ENCODE measurements at places on chromosomes 12 and 14.

DNA sequence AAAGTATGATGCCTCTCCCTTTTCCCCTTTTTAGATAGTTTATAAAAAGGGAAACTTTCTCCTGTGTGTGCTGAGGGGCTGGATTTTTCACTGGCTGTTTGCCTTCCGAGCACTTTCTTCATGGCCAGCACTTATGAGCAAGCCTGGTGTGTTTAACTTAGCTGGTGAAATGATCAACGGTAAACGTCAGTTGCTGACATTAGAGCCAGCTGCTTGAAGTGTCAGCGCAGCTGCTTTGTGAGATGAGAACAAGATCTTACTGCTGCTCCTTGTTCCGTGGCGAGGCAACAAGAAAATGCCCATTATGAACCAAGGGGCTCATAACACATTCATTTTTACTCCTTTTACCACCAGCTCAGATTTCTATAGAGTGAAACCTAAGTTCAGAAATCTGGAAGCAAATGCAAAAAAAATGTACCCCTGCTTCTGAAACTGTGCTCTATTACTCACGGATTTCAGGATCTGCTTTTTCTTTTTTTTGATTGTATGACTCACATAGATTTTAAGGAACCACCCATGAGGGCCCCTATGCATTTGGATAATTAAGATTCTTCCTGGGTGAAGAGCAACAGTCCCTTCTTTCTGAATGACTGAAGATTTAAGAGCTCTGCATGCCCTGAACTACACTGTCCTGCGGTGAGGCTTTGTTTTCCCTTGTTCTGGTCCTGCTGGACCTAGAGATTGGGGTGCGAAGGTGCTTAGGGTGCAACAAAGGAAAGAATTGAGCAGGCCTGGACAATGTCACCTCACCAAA is 74.3 kb upstream of the CPM start:
- no peak for DNase-seq

DNA sequence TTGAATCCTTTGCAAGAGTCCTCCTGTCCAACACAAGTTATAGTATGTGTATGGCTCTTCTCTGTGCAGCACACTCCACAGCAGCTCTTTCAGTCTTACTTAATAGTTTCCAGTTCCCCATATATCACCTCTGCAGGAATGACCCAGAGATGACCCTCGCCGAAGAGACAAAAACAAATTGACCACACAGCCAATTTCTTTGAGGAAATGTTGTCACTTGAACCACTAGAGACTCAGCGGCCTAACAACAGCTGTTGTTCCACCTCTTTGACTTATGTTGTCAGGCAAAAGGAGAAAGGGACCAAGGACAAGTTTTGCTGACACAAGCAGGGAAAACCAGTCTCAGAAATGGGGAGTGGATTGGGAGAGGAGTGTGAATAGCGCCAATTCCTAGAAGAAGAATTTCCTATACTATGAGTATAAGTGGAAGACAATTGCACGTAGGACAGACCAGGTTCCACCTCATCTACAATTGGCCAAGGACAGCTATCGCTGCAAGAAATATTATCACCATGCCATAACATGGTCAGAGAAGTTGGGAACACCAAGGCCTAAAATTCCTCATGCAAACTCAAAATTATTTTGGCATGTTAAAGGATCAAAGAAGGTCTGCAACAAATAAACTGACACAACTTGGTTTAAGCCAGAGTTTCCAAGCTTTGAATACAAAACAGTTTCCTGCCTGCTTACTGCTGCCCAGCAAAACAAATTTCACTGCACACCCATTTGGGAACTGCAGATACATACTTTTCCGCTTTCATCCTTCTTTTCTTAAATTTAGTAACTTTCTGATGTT is 41.7 kb upstream of the ITPR2 start:
- DNase-seq = no peak

GRCh38 chr14:46573498-46573897 is 78.1 kb downstream of the RPL10L start:
- no peak for DNase-seq

- no peak for DNase-seq
Measured at GRCh38 chr14:89425931-89426330, 8.9 kb upstream of the FOXN3 start.

DNA sequence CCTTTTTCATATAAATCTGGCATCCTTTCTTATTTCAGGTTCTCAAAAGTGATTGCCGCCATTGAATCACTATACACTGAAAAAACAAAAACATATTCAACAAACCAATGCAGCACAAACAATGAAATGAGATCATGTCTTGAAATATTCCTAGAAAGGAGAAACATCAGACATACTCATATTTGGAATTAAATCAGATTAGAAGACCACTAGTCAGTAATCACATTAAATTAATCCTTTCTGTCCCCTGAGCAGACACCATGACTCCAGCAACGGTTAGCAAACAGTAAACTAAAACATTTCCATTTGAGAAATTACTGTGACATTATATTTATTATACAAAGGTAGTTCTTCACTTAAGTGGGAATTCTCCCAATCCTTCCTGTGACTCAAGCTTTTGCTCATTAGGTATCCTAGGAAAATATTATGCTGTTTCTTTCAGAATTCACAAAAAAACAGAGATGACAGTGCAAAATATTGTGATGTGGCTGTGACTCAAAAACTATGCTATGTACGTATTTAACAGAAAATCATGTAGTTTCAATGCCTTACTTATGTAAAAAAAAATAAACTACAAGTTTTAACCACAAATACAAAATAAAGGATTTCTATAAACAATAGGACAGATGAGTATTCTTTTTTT is 29.7 kb downstream of the CPNE8 start:
- DNase-seq = no peak

- DNase-seq = no peak
Measured at GRCh38 chr12:44647917-44648690, 228.0 kb downstream of the NELL2 start.

DNA sequence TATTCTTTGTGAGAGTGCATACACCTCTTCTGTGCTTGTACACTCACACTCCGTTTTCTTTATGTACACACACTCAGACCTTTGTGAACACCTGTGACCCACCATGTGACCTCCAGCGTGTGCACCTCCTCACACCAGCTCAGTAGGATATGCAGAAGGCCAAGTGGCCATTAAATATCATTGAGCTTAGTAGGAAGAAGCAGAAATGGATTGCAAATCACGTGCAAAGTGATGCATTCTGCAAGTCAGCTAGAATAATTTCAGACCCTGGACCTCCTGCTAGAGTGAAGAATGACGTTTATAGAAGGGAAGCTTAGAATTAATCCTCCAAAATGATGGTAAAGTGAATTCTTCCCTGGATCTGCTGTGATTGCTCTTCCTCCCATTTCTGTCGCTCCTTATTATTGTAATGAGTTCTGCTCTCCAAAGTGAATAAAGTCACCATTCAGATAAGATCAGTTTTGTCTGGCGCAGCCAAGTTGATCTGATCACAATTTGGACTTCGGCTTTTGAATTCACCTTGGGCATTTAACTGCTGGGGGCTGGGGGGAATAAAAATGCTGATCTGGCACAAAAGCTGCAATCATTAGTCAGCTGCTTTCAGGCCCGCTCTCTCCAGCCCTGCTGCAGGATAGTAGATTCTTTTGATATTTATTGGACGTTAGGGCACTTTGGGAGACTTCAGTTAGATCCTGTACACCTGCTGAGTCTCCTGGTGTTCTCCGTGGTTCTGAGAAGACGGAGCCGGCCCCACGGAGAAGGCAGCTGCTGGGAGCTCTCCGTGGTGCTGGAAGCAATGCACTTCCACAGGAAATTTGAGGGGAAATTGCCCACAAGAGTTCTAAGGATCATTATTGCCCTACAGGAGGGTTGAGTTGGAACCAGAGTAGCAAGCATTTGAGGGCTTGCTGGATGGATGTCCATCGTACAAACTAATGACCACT is 12.4 kb upstream of the NRXN3 start:
- DNase-seq = no peak

DNA sequence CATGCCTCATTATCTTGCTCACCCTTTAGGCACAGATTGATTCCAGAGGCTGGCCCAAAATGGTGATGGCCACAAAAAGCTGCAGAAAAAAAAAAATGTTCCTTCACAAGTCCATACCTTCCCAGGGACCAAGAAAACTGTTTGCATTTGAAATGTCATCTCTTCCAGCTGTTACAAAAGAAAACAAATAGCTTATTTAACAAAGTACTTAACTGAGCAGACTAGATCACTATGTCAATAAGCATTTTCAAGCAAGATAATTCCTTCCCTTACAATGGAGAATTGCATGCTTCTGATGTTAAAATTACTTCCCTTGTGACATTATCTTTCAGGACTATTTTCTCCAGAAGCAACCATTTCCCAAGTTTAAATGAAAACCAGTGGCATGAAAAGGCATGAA is 377.9 kb upstream of the KITLG start:
- no peak for DNase-seq

- no peak for DNase-seq
Measured at GRCh38 chr14:71250791-71251190, 343.5 kb downstream of the PCNX1 start.

- DNase-seq = no peak
Measured at GRCh38 chr14:92427096-92427495, 86.5 kb upstream of the RIN3 start.

- no peak for DNase-seq
Measured at GRCh38 chr14:77950371-77951063, 150.6 kb downstream of the ADCK1 start.

- no peak for DNase-seq
Measured at GRCh38 chr14:100147691-100148464, 11.6 kb downstream of the DEGS2 start.

DNA sequence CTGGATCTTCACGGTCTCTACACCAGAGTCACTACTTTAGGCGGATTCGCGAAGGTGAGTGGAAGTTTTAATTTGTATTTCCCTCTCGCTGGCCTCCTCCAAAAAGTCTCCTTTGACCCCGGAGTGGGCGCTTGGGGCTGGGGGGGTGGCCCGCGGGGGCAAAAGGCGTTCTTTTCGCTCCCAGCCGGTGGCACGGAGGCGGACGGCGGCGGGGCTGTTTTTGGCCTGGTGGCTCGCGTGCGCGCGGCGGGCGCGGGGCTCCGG is 510 bp downstream of the ARID2 start:
- peak; percentile 16 for DNase-seq

GRCh38 chr12:2291947-2292346 is 239.2 kb downstream of the CACNA1C start:
- no peak for DNase-seq

- no peak for DNase-seq
Measured at GRCh38 chr14:100955201-100955600, 51.7 kb upstream of the RTL1 start.

GRCh38 chr12:48750215-48750614 is 33.7 kb upstream of the CCNT1 start:
- DNase-seq = no peak

DNA sequence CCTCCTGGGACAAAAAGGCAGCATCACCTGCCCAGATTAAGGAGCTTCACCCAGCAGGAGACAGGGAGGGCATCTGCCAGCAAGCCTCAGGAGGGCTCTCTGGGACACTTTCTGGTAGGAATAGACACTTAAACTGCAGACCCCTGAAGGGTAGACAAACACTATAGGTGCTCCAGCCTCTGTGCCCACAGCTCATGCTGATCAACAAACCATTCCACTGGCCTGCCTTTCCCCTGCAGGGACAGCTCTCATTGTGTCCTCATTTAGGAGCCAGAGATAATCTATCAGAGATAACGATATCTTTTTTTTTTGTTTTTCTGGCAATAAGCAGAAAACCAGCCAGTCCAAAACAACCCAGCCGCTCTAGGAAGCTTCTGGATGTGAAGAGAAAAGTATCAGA is 251.8 kb upstream of the CCDC196 start:
- DNase-seq = no peak

- DNase-seq = no peak
Measured at GRCh38 chr12:72699362-72699761, 427.2 kb downstream of the TRHDE start.

GRCh38 chr12:108839890-108840230 is 17.5 kb downstream of the SSH1 start:
- DNase-seq = no peak

DNA sequence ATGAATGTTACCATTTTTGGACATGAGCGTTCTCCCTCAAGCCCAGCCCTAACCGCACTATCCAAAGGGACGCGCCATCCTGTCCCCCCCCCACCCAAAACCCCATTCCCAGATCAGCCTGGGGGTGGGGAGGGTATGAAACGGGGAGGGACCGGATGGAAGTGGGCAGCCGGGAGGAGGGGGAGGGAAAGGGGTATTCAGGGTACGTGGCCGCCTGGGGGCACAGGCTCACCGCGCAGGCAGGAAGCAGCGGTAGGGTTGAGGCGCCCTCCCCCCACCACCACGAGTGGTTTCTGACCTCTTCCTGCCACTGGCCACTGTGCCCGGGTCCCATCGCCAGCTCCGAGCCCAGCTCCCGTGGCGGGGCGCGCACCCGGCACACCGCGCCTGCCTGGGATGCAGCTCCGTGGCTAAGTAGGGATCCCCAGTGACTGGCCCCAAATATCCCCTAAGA is 1.4 kb downstream of the ACTN1 start:
- DNase-seq = no peak

DNA sequence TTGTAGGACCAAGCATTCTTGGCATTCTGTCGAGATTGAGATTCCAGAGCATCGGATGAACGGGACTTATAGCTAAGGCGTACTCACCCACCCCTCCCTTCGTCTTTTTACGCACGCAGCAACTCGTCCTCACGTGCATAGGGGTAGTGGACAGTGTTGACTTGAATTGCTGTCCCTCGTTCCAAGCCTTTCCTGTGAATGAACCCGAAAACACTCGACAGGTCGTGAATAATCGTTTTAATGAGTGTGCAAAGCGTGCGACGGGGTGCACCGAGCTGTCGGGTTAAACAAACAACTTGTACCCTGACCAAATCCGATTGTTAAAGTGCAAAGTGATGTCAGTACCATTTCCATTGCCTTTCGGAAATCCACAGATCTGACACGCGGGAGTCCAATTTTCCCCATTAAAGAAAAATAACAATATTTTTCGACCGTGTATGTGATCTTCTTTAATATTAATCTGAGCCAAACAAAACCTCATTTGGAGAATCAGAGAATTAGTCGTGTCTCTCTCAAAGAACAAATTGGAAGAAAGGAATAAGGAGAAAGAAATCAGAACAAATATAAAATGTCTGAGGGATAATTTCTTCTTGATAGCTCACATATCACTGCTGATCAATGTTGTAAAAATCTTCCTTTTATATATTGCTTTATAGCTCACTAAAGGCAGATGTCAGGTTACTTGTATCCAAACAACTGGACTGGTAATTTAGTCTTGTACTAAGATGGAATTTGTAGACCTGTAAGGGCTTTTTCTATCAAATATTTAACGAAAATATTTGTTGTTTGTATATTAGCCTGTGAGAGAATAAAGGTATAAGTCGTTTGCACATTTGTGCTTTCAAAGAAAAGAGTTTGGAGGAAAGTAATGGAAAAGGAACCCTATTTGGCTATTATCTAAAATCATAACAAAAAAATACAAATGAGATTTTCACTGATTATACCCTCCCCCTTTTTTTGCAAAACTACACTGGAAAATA is 11.8 kb downstream of the FOXG1 start:
- no peak for DNase-seq

DNA sequence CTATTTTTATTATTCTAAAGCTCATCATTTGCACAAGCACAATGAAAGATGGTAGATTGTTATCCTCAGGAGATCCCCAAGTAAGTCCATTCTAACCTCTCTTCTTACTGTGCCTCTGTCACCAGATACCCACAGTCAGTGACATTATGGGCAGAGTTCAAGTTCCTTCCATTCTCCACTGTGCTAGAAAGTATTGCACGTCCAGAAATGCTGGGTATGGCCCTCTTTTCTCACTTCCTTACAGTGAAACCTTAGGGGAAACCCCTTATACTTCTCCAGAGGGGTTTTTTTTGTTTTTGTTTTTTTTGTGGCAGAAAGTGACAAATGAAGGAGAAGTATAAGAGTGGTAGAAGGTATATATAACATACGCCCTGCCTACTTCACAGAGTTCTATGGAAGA is 102.9 kb downstream of the DIO2 start:
- DNase-seq = no peak
